ENCODE measurements at places on chromosomes 3 and 15. TPM values are rescaled to one million over a fixed set of nuclear protein-coding genes. Genes with fewer than 3 reads are reported as not detected.
A peak's percentile ranks its signal among the peaks of the same experiment; 100 is the strongest.

GRCh38 chr3:189530822-189531221, 100.4 kb upstream of the TP63 start:
- H3K27me3 ChIP-seq = peaks cover 2% of the 10 kb centered on the region
- DNase-seq = no peak
- peak overlapping the region; percentile 83 for H3K27ac ChIP-seq

Gene FANCD2OS
- not detected for total RNA-seq

DNA sequence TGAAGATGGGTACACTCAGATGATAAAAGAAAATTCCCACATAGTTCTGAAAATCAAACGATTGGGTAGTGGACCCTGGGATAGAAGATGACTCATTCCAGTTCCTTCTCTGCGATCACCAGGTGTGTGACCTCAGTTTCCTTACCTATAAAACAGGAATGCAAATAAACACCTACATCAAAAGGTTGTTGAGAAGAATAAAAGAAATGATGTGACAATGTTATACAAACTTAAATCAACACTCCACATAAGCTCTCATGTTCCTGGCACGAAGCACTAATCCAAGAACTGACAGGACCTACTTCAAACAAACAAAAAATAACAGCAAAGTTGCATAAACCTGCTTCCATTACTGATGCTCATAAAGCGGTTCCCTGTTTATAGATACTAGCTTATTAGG, 69.2 kb downstream of the RORA start:
- no peak overlapping the region for H3K27ac ChIP-seq
- no peak overlapping the region for H3K4me3 ChIP-seq
- H3K4me1 ChIP-seq = no peaks in the 10 kb centered on the region

GRCh38 chr15:67559158-67559557, 16.7 kb downstream of the MAP2K5 start:
- H3K36me3 ChIP-seq = peaks cover 43% of the 10 kb centered on the region
- no peaks in the 10 kb centered on the region for H3K27me3 ChIP-seq
- H3K4me1 ChIP-seq = peaks cover 6% of the 10 kb centered on the region
- DNase-seq = no peak

DNA sequence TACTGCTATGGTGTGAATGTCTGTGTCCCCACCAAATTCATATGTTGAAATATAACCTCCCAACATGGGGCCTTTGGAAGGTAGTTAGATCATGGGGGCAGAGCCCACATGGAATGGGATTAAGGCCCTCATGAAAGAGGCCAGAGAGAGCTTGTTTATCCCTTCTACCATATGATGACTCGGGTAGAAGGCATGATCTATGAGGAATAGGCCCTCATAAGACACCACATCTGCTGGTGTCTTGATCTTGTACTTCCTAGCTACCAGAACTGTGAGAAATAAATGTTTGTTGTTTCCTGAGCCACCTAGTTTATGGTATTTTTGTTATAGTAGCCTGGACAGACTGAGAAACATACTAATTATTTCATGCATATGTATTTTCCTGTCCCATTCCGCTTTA, 51.9 kb downstream of the WWTR1 start:
- H3K36me3 ChIP-seq = no peaks in the 10 kb centered on the region
- no peak overlapping the region for H3K27ac ChIP-seq
- H3K27me3 ChIP-seq = peaks cover 4% of the 10 kb centered on the region
- DNase-seq = no peak

Gene GOLGA8M
- total RNA-seq = 0.54 TPM

All from activated CD4-positive, alpha-beta T cell treated with anti-CD3 and anti-CD28 coated beads, Interleukin-2, amount 10 ng/mL, durations not matched to agents 24 days and 14 days (primary cell).